ENCODE measurements at places on chromosomes 2 and 18.
A peak's percentile ranks its signal among the peaks of the same experiment; 100 is the strongest.

DNA sequence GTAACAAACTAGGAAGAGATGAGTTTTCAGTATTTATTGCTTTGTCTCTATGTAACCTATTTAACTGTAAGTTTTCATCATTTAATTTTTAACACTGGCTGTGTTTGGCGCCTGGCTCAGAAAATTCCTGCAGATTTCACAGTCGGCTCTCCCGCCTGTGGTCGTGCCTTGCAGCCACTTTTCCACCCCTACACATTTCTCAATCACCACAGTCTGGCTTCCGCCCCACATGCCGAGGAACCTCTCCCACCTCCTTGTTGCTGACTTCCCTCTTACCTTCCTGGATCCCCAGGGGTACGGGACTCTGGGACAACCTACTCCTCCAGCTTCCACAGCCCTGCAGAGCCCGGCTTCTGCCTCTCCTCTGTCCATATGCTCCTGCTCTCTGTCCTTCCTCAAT is 41.6 kb upstream of the MGAT4A start:
- H3K4me3 ChIP-seq, result no peak overlapping the region
- DNase-seq, result no peak
- H3K4me1 ChIP-seq, result no peaks in the 10 kb centered on the region
- no peaks in the 10 kb centered on the region for H3K36me3 ChIP-seq

DNA sequence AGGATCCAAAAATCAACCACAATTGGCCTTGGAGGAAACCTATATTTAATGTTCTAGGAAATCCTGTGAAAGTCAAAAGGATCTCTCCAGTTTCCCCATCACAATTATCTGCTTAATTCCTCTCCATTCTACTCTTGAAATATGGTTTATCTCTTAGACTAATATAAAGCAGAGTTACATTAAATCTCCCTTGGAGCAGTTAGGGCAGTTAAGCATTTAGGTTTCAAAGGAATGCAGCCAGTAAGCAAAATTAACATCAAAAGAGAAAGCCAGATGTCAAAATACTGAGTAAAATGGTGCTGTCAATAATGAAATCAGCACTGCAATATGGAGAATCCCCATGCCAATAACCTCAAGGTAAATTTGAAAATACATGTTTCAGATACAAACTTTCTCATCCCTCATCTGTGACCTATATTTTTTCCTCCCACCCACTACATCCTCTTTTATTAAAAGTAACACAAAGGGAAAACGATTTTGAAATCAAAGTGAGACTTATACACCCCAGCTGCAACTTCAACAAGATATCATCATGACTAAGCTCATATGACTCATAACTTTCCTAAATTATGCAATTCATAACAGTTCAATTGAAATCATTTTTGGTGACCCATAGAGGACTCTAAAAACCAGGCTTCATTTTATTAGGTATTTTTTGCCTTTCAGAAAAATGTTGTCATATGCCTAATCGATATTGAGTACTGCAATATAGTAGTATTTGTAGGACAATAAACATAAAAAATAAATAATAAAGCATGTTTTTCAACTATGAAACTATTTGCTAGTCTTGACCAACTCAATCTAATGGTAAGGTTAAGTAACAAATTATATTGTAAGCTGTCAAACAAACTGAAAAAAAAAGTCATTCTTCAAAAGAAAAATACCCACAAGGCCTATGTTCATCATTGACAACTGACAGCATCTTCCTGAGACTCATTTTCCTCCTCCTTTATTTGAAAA is 3.1 kb downstream of the ADAM17 start:
- no peak overlapping the region for H3K27ac ChIP-seq
- H3K4me3 ChIP-seq, result no peak overlapping the region
- H3K4me1 ChIP-seq, result peaks cover 14% of the 10 kb centered on the region

DNA sequence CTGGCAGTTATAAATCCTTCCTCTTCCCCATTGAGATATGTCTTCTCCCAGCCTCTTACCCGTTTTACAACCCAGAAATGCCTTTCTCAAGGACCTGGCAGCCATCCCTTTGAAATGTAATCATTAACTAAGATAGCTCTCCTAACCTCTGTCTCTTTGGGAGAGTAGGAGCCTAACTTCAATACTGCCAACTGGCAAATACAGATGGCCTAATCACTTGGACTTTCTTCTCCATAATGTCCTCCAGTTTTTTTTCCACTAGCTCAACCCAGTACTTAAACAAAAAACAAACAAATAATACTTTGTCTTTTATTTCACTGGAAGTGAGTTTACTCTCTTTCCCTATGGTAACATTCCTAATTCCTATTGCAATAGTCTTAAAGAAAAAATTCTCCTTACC is 1391.1 kb downstream of the SUCLG1 start:
- H3K27ac ChIP-seq, result no peak overlapping the region
- no peak overlapping the region for H3K4me3 ChIP-seq
- no peaks in the 10 kb centered on the region for H3K36me3 ChIP-seq
- no peaks in the 10 kb centered on the region for H3K27me3 ChIP-seq
- no peaks in the 10 kb centered on the region for H3K4me1 ChIP-seq
- no peak for DNase-seq

GRCh38 chr2:191635333-191636234 is 42.4 kb upstream of the NABP1 start:
- no peaks in the 10 kb centered on the region for H3K27me3 ChIP-seq
- DNase-seq, result no peak
- no peak overlapping the region for H3K4me3 ChIP-seq
- H3K27ac ChIP-seq, result no peak overlapping the region
- peaks cover 17% of the 10 kb centered on the region for H3K4me1 ChIP-seq
- H3K36me3 ChIP-seq, result no peaks in the 10 kb centered on the region

DNA sequence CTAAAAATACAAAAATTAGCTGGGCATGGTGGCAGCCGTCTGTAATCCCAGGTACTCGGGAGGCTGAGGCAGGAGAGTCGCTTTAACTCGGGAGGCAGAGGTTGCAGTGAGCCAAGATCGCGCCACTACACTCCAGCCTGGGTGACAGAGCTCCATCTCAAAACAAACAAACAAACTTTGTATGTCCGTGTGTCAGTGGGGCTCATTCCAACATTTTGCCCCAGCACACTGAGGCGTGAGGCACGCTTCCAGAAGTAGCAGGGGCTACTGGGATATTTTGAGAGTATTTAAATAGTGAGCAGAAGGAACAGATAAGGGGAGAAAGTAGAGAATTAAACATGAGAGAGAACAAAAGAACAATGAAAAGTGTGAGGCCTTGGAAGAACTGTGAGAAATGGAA is 83.3 kb upstream of the TANK start:
- peaks cover 14% of the 10 kb centered on the region for H3K4me1 ChIP-seq
- H3K4me3 ChIP-seq, result no peak overlapping the region
- no peaks in the 10 kb centered on the region for H3K27me3 ChIP-seq
- H3K36me3 ChIP-seq, result no peaks in the 10 kb centered on the region
- H3K27ac ChIP-seq, result no peak overlapping the region

DNA sequence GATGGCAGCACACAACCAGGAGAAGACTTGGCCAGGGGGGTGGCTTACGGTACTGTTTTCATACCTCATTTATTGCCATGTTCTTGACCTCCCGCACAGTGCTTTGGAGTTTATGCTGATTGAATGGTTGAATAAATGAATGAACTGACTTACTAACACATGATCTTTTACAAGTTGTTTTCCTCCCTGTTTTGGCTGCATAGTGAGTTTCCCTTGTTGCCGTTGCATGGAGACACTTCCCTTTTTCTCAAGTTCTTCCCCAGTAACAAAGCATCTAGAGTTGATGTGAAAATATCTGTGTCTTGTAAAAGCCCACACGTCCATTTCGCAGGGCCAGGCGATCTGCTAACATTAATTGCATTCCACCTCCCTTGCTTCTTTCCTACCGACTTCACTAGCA is 35.7 kb upstream of the RAB1A start:
- H3K36me3 ChIP-seq, result no peaks in the 10 kb centered on the region
- no peak overlapping the region for H3K27ac ChIP-seq
- H3K27me3 ChIP-seq, result no peaks in the 10 kb centered on the region
- H3K4me3 ChIP-seq, result no peak overlapping the region
- H3K4me1 ChIP-seq, result no peaks in the 10 kb centered on the region

DNA sequence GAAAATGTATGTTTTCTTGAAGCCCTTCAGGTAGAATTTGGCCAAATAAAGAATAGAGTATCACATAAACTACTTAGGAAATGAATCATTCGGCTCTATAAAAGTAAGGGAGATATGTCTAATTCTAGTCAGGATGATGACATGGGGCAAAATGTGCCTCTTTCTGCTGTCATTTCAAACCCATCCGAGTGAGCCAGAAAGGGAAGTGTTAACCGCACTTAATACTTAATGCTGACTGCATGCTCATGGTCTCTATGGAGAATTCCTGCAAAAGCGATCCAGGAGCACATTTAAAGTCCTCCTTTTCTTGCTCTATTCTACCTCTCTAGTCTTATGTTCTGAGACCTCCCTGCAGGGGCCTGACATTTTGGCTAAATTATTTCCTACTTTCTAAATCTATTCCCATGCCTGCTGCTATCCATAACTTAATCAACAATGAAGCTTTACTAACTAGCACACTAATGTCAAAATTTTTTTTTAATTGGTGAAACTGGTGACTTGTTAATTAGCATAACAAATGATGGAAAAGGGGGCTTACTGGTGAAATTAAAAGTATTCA is 127.4 kb downstream of the CDC42EP3 start:
- no peaks in the 10 kb centered on the region for H3K36me3 ChIP-seq
- no peak overlapping the region for H3K4me3 ChIP-seq
- H3K27ac ChIP-seq, result no peak overlapping the region
- no peaks in the 10 kb centered on the region for H3K4me1 ChIP-seq
- DNase-seq, result no peak

GRCh38 chr2:61471905-61472805 is 1.3 kb upstream of the USP34 start:
- peak overlapping the region; percentile 90 for H3K4me3 ChIP-seq
- DNase-seq, result peak; percentile 36
- H3K27me3 ChIP-seq, result no peaks in the 10 kb centered on the region
- H3K27ac ChIP-seq, result peak overlapping the region; percentile 95
- peaks cover 16% of the 10 kb centered on the region for H3K4me1 ChIP-seq

DNA sequence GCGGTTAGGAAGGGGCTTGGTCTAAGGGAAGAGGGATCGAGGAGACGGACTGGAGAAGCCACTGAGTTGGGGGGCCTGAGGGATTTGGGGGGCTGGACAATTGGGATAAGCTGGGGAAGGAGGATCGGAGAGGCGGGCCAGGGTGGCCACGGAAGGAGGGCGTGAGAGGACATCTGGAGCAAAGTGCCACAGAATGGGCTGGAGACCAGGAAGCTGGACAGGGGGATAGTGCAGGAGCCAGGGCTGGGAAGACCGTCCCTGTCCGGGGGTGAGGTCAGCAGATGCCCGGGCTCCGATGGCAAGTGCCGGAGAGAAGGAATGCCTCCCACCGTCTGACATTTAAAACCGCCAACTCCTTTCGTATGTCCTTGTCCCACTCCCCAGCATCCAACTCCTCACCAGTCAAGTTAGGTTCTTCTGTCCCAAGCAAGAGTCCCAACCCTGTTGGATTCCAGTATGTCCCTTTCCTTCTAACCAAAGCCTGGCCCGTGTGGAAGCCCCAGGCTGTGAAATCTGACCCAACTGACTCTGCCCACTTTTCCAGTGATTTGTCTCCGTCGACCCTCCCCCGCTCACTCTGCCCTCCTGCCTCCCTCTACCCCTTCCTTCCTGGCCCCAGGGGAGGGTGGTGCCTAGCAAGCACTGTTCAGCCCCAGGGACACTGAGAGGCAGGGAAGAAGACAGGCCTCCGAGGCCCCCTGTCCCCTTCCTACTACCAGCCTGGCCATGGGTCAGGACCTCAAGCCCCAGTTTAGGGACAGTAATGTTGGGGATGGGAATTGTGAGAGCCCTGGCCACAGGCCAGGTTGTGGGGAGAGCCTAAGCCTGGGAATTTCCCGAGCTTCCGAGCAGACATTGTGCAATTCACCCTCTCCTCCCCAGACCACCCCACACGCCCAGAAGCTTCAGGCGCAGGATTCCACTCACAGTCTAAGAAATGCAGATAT is 31.5 kb upstream of the TMBIM1 start:
- no peaks in the 10 kb centered on the region for H3K27me3 ChIP-seq
- peaks cover 40% of the 10 kb centered on the region for H3K4me1 ChIP-seq
- H3K27ac ChIP-seq, result peak overlapping the region; percentile 88
- H3K36me3 ChIP-seq, result no peaks in the 10 kb centered on the region
- peak overlapping the region; percentile 68 for H3K4me3 ChIP-seq

DNA sequence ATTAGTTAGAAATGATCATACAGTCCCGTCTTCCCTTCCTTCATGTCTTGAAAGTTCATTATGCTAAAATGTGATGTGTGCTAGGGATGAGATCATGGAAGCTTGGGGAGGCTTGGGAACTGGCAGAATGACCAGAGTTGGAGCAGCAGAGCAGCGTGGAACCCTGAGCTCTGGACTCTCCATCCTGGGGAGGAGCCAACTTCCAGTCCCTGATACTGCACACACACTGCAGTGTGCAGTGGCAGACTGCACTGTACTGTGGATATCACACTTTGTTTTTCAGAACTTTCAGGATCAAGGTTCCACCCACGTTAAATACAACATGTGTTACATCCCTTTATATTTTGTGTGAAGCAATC is 27.3 kb upstream of the GREB1 start:
- no peak overlapping the region for H3K27ac ChIP-seq
- no peaks in the 10 kb centered on the region for H3K27me3 ChIP-seq

DNA sequence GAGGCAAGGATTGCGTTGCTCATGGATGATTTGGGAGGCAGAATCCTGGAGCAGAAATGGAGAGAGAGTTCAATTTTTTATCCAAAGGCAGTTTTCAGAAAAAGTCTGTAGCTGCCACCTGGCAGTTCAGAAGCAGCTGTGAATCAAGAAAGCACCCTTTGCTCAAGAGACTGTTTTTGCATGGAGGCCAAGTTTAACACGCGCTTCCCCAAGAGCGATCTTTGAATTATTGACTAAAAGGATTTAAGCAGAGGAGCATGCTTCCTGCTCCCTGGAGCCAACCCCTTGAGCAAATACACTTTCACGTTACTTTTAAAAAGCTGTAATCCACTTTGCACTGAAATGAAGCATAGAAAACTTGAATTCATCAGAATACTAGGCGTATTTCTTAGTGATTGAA is 252.4 kb downstream of the RNF144A start:
- no peaks in the 10 kb centered on the region for H3K36me3 ChIP-seq
- H3K4me1 ChIP-seq, result no peaks in the 10 kb centered on the region
- no peak overlapping the region for H3K4me3 ChIP-seq
- DNase-seq, result no peak
- no peak overlapping the region for H3K27ac ChIP-seq

- no peak overlapping the region for H3K4me3 ChIP-seq
- no peak for DNase-seq
- no peaks in the 10 kb centered on the region for H3K27me3 ChIP-seq
- no peak overlapping the region for H3K27ac ChIP-seq
- no peaks in the 10 kb centered on the region for H3K36me3 ChIP-seq
Measured at GRCh38 chr2:146366276-146366675, 1478.6 kb upstream of the ACVR2A start.

DNA sequence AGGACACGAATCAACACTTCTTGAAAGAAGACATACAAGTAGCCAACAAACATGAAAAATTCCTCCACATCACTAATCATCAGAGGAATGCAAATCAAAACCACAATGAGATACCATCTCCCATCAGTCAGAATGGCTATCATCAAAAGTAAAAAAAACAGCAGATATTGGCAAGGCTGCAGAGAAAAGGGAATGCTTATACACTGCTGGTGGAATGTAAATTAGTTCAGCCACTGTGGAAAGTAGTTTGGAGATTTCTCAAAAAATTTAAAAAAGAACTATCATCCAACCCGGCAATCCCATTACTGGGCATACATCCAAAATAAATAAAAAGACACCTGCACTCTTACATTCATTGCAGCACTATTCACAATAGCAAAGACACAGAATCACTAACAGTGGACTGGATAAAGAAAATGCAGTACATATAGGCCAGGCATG is 78.7 kb downstream of the GRB14 start:
- no peaks in the 10 kb centered on the region for H3K4me1 ChIP-seq
- H3K27me3 ChIP-seq, result no peaks in the 10 kb centered on the region
- no peak for DNase-seq
- no peak overlapping the region for H3K27ac ChIP-seq
- H3K4me3 ChIP-seq, result no peak overlapping the region

GRCh38 chr2:222960126-222960525 is 91.9 kb upstream of the KCNE4 start:
- H3K4me3 ChIP-seq, result no peak overlapping the region
- no peak overlapping the region for H3K27ac ChIP-seq
- no peak for DNase-seq
- no peaks in the 10 kb centered on the region for H3K27me3 ChIP-seq
